ENCODE measurements at places on chromosomes 3 and 15.

DNA sequence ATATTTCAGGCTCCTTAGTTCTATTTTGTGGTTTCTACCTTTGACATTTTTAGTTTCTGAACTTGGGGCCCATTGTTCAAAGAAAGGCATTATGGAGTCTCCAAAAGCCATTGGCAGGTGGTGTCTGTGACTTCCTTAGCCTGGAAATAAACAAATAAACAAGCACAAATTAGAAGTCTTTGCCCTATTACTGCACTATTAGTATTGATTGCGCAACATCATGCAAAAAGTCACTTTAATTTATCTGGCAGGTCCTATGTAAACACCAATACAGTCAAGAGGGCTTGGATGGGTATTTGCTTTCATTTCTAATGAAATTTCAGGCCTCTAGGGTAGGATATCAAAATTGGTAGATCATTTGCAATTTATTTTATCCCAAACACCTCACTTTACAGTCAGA, 85.6 kb downstream of the LPP start:
- DNase-seq, result no peak

GRCh38 chr3:196868297-196868661, 559 bp downstream of the SENP5 start:
- DNase-seq, result no peak

- no peak for DNase-seq
Observed at GRCh38 chr3:6088433-6088832, 772.5 kb upstream of the GRM7 start.

DNA sequence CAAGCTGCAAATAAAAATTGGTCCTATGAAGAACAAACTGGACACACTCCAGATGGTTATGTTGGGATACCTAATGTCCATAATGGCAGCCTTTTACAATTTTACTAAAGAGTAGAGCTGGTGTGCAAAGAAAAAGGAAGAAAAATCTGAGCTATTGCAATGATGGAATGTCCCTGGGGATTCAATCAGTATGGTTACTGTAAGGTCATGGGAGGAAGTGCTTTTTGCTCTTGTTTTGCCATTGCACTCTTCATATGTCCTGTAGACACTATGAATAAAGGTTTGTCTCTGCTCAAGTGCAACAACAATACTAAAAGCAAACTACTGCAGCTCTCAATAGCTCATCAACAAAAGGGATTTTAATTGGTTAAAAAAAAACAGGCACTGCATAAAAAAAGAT, 5.4 kb downstream of the PFN2 start:
- DNase-seq, result no peak

DNA sequence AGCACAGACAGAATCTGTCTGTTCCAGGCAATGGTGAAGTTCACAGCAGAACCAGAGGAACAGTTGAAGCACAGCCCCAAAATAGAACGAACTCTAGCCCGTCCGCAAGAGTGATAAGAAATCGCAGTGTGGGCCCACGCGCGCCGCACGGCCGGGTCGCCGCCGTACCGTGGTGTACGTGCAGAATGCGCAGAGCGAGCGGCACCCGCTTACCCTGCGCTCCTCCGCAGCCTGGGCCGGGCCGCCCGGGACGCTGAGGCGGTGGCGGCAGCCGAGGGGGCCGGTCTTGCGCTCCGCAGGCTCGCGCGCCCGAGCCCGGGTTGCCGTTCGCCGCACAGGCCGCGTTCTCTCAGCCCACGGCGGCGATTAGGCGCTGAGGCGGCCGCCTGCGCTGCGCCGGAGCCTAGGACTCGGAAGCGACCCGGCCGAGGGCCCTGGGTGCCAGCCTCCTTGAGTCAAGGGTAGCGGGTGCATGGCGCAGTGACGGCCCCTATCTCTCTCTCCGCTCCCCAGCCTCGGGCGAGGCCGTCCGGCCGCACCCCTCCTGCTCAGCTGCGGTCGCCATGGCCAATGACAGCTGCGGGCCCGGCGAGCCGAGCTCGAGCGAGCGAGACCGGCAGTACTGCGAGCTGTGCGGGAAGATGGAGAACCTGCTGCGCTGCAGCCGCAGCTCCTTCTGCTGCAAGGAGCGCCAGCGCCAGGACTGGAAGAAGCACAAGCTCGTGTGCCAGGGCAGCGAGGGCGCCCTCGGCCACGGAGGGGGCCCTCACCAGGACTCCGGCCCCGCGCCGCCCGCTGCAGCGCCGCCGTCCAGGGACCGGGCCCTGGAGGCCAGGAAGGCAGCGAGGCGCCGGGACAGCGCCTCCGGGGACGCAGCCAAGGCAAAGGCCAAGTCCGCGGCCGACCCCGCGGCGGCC, 20.5 kb downstream of the WDR73 start:
- peak; percentile 92 for DNase-seq

DNA sequence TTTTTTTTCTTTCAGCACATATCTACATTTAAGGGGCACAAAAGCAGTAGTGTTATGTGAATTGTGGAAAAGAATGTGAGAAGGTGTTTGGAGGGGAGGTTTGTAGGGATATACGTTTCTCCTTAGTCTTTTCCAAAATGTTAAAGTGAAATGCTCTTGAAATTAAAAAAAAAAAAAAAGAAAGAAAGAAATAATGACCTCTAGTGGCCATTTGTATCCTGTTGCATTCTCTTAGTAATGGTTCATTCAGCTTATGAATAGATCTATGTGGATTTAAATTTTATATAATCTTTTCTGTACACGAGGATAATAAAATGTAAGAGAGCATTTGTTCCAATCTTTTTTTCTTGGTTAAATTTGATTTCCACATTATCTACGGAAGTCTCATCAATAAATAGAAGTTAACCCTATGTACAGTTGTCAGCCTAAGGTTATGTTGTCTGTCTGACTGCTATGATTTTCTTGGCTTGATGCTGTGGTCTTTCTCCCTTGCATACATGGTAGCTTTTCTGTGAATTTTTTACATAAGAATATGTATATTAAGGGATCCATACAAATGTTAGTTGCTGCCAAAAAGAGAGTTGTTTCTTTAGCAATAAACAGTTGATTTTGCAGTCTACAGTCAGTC, 1.7 kb downstream of the P2RY13 start:
- DNase-seq, result no peak

DNA sequence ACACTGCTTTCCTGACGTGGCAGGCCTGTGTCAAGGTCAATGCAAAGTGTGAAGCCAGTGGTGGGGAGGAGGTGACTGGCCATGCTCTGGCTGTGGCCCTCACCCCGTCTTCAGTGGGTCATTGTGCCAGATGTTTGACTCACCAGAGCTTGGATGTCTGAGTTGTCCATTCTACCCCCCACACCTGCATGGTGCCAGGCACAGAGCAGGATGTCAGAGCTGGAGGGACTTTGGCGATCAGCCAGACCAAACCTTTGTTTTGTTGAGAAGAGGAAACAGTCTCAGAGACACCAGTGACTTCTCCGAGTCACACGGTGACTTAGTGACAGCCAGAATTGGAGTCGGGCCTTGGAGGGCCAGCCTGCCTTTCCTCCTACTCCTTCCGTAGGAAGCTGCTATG, 49.5 kb downstream of the SMAD6 start:
- DNase-seq, result no peak

GRCh38 chr15:51796847-51797401, 32.5 kb upstream of the TMOD3 start:
- no peak for DNase-seq

DNA sequence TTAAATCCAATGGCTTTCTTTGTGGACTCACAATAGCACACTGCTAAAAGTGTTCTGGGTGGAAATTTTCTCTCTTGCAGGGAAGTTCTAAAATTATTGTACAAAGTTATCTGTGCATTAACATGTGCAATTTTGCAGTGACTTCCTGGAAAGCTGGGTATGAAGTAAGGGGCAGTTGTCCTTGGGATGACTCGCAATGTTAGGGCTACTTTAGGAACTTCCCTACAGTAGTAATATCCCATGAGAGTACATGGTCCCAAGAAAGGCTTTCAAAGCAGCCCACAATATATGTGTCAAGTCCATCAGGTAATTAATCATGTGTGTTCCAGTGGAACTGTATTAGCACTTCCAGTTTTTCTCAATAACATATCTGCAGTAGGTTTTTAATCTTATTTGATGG, 201.0 kb upstream of the UBE2E2 start:
- no peak for DNase-seq

- no peak for DNase-seq
Observed at GRCh38 chr15:42034628-42035434, 14.0 kb upstream of the PLA2G4E start.

- no peak for DNase-seq
Observed at GRCh38 chr3:29334706-29335105, 53.8 kb downstream of the RBMS3 start.

GRCh38 chr15:52464040-52464439, 64.6 kb downstream of the MYO5A start:
- no peak for DNase-seq

GRCh38 chr3:36762918-36763849, 1.2 kb downstream of the DCLK3 start:
- no peak for DNase-seq

DNA sequence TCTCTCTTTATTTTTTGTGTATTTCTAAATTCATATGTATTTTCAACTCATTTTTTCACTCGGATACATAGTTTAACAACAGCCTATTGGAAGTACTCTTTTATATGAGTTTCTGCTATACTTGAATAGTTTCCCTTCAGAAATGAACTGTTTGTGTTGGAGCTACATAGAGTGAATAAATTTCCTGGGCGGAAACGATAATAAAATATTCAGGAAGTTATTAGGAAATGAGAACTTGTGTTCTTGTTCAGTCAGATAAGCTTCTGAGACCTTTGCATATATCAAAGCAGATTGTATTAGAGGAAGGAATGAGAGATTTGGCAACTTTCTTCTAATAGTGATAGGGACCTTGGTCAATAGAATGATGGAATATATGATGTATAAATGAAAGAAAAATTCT, 27.3 kb downstream of the NEO1 start:
- no peak for DNase-seq

DNA sequence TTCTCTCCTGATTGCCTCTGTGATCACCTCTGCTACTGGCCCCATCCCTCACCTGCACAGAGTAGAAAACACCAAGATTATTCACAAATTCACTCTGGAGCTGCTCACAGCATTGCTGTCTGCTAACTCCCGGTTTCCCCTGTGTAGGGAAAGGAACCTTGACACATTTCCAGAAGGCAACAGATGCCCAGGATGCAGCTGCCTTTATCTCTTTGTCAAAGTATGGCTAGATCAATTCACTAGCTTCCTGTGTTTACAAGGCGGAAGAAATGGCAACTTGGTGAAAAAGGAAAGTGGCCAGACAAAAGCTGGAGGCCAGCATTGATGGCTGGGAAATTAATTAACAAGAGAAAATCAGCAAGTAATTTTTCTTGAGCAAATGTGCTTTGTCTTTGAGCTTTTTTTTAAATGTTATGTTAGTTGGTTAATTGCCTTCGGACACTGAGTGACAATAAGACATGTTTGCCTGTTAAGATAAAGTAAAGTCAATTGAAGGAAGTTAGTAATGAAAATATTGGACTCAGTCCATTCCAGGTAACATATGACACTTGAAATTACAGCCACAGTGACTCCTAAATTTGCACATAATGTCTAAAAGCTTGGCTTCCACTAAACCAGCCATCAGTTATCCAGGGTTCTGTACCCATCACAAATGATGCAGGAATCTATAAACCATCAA, 394.6 kb upstream of the IL12A start:
- no peak for DNase-seq

- no peak for DNase-seq
Observed at GRCh38 chr3:50117120-50117519, 28.4 kb downstream of the RBM5 start.

DNA sequence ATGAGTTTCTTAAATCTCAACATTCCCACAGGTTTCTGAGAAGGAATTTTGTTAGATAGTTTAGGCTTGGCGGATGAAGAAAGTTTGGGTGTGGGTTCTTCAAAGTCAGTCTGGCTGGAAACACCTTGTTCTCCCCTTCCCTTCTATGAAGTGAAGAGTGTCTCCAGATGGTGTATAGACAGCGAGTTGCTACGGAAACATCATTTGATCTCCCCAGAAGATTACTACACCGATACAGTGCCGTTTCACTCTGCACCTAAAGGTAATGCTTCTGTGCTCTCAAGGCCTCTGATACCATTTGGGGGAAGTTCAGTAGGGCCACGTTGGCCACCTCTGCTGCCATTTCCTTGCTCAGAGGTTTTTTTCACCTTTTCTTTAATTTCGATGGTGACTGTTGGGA, 20.6 kb downstream of the DLEC1 start:
- DNase-seq, result no peak

DNA sequence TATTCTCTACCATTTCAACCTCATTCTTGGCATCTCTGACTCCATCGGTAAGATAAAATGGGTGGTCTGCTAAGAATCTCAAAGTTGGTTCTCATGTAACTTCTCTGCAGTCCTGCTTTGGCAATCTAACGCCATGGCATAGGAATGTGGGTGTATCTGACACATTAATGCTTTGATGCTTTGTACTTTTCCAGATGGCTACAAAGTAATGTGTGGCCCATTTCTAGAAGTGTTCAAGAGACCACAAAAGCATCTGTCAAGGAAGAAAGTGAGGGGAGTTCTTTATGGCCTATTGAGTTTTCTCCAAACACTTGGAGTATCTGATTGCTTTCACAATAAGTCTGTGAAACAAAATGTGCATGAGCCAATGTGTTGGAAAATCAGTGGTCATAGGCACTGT, 339.9 kb upstream of the TGFBR2 start:
- no peak for DNase-seq
